ENCODE measurements at places on chromosomes 11 and 22.
A peak's percentile ranks its signal among the peaks of the same experiment; 100 is the strongest.

GRCh38 chr11:12066056-12066798 is 44.2 kb upstream of the MICAL2 start:
- peak; percentile 87 for DNase-seq

DNA sequence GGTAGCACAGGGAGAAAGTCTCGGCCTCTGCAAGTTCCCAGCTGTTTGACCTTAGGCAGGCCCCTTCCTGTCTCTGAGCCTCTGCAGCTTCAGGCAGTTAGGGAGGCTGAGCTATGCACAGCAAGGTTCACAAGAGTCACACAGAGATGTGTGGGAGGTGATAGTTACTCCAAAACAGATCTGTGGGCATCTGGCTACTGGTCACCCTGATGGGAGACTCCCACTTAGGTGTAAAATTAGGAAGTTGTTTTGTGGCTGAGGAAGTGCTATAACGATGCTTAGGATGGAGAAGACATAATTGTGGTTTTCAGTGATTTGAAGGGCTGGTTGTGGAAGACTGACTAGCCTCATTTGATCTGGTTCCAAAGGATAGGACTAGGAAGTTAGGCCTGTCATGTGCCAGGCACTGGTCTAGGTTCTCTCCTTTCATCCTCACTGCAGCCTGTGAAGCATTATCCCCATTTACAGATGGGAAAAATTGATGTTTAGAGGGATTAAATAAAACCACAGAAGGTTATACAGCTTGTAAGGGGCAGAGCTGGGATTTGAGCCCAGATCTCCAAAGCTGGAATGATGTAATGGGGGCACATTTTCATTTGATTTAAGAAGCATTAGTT is 13.5 kb downstream of the ACO2 start:
- DNase-seq = peak; percentile 41

DNA sequence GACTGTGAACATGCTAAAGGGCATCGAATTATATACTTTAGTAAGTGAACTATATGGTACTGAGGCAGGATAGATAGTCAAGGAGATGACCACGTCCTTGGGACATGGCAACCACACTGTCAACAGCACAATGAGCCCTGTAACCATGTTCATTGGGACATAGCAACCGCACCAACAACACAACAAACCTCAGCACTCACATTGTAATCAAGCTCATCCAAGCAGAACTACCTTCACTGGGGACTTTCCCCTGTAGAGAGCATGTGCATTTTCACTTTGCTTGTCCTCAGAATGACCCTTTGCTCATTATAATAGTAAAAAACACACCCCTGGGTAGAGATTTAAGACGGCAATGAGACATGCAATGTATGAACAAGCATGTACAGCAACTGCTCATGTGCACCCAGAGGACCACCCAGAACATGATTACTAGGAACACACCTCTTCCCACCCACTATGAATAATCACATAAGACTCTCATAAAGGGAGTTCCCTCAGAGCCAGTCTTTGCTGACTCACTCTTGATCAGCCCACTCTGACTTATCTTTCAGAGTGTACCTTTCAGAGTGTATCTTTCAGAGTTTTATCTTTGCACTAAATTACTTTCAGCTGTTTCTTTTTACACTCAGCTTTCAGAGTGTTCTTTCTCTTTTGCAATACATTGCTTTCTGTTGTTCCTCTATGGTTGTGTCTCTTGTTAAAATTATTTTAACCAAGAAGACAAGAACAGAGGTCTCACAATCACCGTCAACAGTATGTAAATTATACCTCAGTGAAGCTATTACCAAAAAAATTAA is 4.1 kb upstream of the PLAAT2 start:
- peak; percentile 88 for DNase-seq

DNA sequence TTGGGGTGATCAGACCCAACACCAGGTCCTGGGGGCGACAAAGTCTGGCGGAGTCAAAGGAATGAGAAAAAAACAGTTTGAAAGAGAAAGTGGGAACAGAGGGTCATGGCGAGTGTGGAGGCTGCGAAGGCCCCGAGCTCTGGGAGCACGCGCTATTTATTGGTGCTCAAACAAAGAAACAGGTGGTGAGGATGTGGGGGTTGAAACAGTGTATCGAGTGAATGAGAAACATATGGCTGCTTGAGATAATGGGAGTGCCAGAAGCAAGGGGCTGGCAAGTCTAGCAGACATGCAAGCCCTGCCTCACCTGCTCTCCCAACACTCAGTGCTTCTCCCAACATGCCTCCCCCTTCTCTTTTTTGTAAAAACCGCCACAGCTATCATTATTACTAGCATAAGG is 7.8 kb upstream of the DUSP18 start:
- no peak for DNase-seq

GRCh38 chr11:130023204-130023603 is 20.6 kb upstream of the PRDM10 start:
- peak; percentile 81 for DNase-seq
